ENCODE measurements at places on chromosomes 1 and 21.

- no peak for DNase-seq
Measured at GRCh38 chr1:54479841-54480524, 68.0 kb upstream of the ACOT11 start.

DNA sequence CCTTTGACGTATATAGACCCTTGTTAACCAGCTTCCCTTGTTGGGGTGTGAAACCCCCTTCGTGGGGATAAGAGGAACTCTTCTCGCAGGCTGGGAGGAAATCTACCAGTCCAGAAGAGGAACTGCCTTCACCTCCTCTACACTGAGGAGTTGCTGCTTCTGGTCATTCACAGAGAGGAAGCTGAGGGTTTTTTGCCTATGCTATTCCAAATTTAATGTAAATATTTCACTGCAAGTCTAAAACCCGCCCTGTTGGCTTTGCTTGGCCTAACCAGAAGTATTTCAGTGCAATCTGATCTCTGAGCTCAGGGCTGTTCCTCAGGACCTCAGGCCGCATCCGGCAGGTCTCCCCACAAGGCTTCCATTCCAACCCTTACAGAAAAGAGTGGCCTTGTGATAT, 150.1 kb downstream of the HIVEP3 start:
- no peak for DNase-seq

DNA sequence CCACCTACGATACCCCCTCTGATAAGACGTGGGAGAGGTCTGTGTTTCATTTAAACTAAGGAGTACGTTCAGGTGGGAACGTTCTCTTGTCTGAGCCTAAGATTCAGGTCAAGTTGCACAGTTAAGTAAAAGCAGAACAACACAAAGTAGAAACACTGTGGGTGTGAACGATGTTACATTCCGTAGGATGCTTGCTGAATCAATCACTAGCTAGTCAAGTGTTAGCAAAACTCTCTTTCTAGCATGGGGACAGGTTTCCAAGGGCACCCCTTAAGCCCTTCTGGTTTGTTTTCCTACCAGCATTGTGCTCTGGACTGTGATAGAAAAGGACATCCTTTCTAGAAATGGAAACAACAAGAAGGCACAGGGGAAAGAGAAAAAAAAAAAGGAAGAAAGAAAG, 13.3 kb downstream of the C1orf162 start:
- DNase-seq: no peak

DNA sequence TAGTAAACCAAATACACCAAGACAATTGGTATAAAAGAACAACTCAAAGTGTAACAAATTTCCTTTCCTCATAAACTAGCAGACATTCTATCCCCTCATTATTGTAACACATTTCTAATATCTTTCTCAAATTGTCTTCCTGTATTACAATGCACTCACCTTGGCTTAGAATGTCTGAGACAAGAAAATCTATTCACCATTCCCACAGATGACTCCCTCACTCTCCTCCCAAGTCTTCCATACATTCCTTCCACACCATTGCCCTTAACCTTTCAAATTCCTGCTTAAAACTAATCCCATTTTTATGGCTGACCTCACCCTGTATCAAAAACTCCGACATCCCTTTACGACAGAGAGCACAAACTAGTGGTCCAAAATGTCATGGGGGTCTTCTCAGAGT, 56.0 kb downstream of the LTN1 start:
- no peak for DNase-seq

DNA sequence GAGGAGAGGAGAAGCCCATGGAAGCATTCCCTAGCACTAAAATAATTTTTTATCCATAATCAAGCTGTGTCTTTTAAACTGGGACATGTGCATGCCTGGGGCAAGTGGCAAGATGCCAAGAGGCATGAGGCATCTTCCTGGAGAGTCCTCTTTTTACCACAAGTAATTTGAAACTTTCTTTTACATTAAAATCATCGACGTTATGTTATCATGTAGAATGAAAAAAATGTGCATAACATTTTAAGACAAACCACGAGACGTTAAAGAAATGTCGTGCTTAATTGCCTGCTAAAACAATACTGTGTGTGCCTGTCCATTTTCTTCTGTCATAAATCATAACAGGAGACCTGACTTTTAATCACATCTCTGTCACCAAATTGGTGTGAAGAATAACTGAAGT, 1.5 kb downstream of the STYXL2 start:
- DNase-seq: no peak

- DNase-seq: no peak
Measured at GRCh38 chr21:46205766-46206162, 21.5 kb upstream of the SPATC1L start.

DNA sequence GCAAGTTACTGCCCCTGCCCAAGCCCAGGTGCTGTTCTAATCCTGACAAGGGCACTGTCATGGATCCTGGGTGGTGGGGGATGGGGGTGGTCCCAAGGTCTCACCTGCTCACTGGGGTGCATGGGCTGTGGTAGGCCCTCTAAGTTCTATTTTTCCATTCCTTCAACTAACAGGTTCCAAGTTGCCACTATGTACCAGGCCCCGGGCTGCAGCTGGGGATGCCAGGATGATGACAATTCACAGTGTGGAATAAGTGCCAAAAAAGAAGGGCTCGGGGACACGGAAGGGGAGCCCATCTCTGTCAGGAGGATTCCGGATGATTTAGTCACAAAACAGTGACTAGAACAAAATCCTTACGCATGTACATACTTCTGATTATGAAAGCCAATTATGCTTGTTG, 76.0 kb downstream of the STUM start:
- DNase-seq: no peak

- DNase-seq: no peak
Measured at GRCh38 chr1:240776237-240776636, 164.3 kb upstream of the GREM2 start.

DNA sequence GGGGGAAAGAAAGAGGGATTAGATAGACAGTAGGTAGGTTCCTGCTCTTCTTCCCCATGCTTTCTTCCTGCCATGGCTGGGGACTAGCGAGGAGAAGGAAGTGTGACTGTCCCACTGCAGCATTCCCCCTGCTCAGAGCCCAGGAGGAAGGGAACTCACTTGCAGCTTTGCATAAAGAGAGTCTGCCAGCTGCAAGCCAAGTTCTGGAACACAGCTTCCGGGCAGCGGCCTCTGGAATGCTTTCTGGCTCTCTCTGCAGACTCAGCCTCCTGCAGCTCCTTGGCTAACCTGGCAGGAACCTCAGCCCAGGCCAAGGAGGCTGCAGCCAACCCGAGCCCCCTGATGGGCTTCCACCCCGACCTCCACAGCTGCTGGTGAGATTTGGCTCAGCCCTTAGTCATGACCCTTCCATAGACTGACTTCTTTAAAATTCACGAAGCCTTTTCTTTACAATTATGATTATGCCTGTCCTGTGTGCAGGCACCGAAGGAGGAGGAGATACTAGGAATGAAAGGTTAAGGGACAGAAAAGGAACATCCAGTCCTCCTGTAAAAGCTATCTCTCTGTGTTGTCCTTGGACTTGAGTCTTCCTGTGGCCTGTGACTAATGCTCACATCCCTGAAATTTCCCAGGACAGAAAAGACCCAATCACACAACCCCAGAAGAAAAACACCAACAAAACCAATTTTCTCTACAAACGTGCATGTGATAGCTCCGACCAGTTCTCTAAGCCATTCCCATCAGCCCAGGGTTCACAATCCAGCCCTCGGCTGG, 108.2 kb upstream of the OLIG2 start:
- no peak for DNase-seq

DNA sequence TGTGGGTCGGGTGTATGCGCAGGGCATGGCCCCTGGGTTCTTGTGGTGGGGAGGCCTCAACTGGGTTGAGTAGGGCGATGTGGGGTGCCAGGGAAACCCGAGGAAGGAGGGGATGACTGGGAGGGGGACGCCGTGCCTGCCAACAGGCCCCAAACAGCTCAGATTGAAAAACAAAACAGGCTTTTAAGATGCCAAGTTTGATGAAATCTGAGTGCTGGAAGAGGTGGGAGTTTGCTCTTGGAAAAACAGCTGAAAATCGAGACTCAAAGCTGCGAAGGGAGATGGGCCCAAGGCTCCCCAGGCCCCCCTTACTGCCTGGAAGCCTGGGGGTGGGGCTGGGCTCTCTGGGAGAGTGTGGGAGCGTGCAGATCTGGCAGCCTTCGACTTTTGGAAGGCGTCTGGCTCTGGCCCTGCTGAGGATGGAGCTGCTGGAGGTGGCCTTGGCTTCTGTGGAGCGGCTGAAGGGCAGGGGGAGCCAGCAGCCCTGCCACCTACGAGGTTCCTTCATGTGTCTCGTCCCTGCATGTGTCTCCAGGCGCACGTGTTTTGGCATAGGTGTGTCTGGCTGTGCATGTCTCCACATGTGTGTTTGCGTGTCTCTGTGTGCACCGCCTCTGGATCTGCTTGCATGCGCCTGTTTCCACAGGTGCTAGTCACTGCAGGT, 33.3 kb downstream of the PTPRF start:
- DNase-seq: no peak

DNA sequence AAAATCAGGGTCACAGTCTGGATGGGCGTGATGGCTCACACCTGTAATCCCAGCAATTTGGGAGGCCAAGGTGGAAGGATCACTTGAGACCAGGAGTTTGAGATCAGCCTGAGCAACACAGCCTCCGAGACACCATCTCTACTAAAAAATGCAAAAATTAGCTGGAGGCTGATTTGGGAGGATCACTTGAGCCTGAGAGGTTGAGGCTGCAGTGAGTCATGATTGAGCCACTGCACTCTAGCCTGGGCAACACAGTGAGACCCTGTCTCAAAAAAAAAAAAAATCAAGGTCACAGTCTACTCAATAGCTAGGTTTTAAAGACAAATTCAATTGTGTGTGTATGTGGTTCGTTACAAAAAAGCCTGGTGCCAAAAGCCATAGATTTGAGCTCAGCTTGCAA, 34.4 kb downstream of the TRIM67 start:
- DNase-seq: no peak

DNA sequence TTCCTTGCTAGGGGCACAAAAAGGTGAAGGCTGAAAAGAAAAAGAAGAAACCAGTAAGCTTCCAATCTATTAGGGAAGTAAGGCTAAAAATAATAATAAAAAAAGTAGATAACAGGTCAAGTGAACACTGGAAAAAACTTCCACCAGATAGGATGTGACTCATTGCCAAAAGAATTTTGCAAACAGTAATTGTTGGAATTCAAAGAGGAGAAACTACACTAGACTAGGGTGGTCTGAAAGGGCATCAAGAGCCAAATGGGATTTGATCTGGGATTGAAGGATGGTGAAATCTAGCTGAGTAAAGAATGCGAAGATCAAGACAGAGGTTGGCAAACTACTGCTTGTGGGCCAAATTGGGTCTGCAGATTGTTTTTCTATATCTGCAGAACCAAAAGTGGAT, 6.0 kb upstream of the ST6GALNAC3 start:
- no peak for DNase-seq

All from stimulated activated CD8-positive, alpha-beta memory T cell treated with anti-CD3 and anti-CD28 coated beads, Interleukin-7, amount 100 ng/mL, for 1 hour (primary cell).